ENCODE measurements at places on chromosomes 7 and 10.

- no peak overlapping the region for H3K27ac ChIP-seq
- no peak overlapping the region for H3K4me3 ChIP-seq
- H3K4me1 ChIP-seq, result no peaks in the 10 kb centered on the region
- DNase-seq, result no peak
These were observed 124.7 kb downstream of the WDR37 start for GRCh38 chr10:1180836-1181235.

DNA sequence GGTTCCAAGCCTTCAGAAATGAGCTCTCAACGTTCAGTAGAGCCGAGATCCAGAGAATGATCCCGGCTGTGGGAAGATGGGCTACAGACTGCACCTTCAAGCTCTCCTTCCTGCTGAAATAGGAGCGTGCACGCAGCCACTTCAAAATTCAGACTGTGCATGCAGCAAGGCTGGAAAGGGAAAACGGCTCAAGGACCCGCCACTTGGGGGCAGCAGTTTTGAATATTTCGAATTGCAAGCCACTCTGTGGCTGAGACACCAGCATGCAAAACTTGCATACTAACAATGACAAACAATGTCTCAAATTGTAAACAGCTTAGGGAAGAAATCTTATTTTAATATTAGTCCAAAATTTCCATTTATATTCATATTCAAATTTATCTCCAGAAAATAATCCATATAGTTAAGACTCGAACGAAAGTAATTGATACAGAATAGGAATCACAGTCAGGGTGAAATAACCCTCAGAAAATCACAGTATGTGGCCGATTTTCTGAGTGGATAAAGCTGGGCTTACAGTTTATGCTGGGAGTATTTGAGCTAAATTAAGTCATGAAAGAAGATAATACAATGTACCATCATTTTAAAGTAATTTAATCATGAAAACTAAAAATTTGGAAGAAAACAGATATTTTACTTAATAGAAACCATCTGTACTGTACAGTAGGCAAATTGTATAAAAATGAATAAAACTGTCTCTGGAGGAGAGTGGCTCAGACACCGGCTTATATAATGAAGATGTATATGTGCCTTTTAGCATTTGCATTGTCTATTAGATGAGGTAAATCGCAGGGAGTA, 137.9 kb upstream of the MKI67 start:
- H3K27ac ChIP-seq, result no peak overlapping the region
- no peaks in the 10 kb centered on the region for H3K4me1 ChIP-seq
- H3K4me3 ChIP-seq, result no peak overlapping the region
- no peaks in the 10 kb centered on the region for H3K36me3 ChIP-seq

- H3K27me3 ChIP-seq, result no peaks in the 10 kb centered on the region
- DNase-seq, result no peak
- H3K4me1 ChIP-seq, result no peaks in the 10 kb centered on the region
These were observed 567.6 kb downstream of the GRM8 start for GRCh38 chr7:126685018-126685573.

GRCh38 chr7:35909870-35910357, 109.1 kb downstream of the SEPTIN7 start:
- peaks cover 26% of the 10 kb centered on the region for H3K36me3 ChIP-seq
- H3K27me3 ChIP-seq, result no peaks in the 10 kb centered on the region
- peaks cover 2% of the 10 kb centered on the region for H3K4me1 ChIP-seq
- H3K27ac ChIP-seq, result no peak overlapping the region
- DNase-seq, result no peak

- no peaks in the 10 kb centered on the region for H3K27me3 ChIP-seq
- DNase-seq, result no peak
- no peak overlapping the region for H3K4me3 ChIP-seq
- H3K4me1 ChIP-seq, result no peaks in the 10 kb centered on the region
- H3K36me3 ChIP-seq, result no peaks in the 10 kb centered on the region
- H3K27ac ChIP-seq, result no peak overlapping the region
These were observed 14.2 kb upstream of the SLC18A3 start for GRCh38 chr10:49595713-49596492.

DNA sequence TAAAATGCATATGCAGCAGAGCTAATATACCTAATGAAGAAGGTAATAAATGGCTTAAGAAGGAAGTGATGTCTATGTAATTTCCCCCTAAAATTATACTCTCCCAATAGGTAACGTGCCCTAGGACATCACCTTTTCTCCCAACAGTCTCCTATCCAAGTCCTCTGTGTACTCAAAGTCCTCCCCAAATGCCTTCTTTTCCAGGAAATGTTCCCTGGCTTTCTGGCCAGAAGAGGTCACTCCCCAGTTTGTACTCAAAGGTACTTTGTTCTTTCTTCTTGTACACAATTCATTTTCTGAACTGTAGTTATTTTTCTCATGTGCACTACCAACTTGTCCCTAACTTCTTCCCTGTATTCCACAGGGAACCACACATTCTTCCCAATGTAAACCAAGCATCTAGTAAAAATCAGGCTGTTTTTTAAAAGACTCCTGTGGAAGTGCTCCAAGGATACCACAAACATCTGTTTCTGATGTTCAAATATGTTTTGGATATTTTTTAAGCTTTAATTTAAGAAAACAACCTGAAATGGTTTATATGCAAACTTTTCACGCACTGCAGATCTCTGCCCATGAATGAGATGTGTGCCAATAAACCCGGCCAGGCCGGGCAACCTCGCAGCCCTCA, 262.3 kb upstream of the KLF14 start:
- peaks cover 28% of the 10 kb centered on the region for H3K36me3 ChIP-seq
- H3K27me3 ChIP-seq, result no peaks in the 10 kb centered on the region
- H3K4me1 ChIP-seq, result peaks cover 80% of the 10 kb centered on the region
- H3K4me3 ChIP-seq, result peak overlapping the region; percentile 51
- peak overlapping the region; percentile 85 for H3K27ac ChIP-seq
- DNase-seq, result no peak

- no peak overlapping the region for H3K27ac ChIP-seq
- no peak for DNase-seq
- H3K36me3 ChIP-seq, result peaks cover 39% of the 10 kb centered on the region
- H3K4me3 ChIP-seq, result no peak overlapping the region
- H3K27me3 ChIP-seq, result no peaks in the 10 kb centered on the region
These were observed 71.7 kb downstream of the HYCC1 start for GRCh38 chr7:22942191-22942590.

- H3K27me3 ChIP-seq, result no peaks in the 10 kb centered on the region
- no peak for DNase-seq
- H3K36me3 ChIP-seq, result no peaks in the 10 kb centered on the region
- H3K4me1 ChIP-seq, result no peaks in the 10 kb centered on the region
- no peak overlapping the region for H3K4me3 ChIP-seq
These were observed 289.0 kb downstream of the GLRX3 start for GRCh38 chr10:130425169-130425568.

DNA sequence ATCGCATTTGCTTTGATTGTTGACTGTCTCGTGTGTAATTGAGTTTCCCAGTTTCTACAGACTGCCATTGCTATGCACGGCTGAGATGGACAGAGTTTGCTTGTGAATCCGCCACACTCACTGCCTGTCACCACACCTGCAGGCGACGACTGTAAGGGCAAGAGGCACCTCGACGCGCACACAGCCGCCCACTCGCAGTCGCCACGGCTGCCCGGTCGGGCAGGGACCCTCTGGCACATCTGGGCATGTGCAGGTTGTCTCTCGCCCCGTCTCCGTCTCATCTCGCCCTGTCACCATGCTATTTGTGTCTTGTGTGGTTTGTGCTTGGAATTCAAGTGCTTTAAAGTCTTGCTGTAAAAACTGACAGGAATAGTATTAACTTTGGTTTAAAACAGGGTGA, 17.5 kb downstream of the SUN1 start:
- no peak overlapping the region for H3K4me3 ChIP-seq
- no peak overlapping the region for H3K27ac ChIP-seq
- H3K27me3 ChIP-seq, result no peaks in the 10 kb centered on the region
- H3K36me3 ChIP-seq, result peaks cover 43% of the 10 kb centered on the region

DNA sequence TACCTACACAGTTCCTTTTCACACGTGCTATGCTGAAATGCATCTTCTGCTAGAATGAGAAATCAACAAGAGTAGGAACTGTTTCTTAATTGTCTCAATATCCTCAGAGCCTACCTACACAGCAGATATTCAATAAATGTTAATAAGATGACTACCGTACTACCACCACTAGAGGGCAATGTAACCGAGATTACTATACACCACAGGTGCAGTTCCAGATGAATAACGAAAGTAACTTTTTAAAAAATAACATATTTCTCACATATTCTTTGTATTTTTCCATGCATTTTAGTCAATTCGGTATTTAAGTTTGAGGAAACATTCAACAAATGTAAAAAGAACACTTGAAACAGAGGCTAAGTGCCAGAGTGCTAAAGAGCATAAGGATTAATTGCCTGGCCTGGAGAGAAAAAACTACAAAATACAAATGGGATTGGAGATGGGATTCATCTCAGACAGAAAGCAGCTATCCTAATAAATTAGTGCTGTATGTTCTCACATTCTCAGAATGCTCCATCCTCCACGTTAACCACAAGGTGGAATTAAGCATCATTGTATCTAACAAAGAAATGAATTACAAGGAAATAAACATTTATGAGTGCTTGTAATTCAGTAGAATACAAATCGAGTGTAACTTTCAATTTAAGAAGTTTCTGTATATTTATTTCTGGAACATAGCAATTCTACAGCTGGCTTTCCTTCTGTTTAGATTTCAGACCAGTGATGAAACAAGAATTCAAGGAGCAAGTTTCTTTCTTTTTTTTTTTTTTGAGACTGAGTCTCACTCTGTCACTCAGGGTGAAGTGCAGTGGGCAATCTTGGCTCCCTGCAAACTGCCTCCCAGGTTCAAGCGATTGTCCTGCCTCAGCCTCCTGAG, 20.3 kb upstream of the HECTD2 start:
- H3K4me1 ChIP-seq, result peaks cover 8% of the 10 kb centered on the region
- H3K4me3 ChIP-seq, result no peak overlapping the region
- peaks cover 26% of the 10 kb centered on the region for H3K27me3 ChIP-seq
- DNase-seq, result no peak

- DNase-seq, result no peak
- no peak overlapping the region for H3K27ac ChIP-seq
- H3K27me3 ChIP-seq, result peaks cover 13% of the 10 kb centered on the region
- H3K4me3 ChIP-seq, result no peak overlapping the region
- H3K4me1 ChIP-seq, result no peaks in the 10 kb centered on the region
These were observed 1.9 kb downstream of the SFTPD start for GRCh38 chr10:79947083-79947415.

GRCh38 chr10:96401036-96401435, 42.2 kb upstream of the OPALIN start:
- H3K36me3 ChIP-seq, result no peaks in the 10 kb centered on the region
- DNase-seq, result no peak
- no peak overlapping the region for H3K4me3 ChIP-seq
- no peaks in the 10 kb centered on the region for H3K4me1 ChIP-seq
- H3K27ac ChIP-seq, result no peak overlapping the region

DNA sequence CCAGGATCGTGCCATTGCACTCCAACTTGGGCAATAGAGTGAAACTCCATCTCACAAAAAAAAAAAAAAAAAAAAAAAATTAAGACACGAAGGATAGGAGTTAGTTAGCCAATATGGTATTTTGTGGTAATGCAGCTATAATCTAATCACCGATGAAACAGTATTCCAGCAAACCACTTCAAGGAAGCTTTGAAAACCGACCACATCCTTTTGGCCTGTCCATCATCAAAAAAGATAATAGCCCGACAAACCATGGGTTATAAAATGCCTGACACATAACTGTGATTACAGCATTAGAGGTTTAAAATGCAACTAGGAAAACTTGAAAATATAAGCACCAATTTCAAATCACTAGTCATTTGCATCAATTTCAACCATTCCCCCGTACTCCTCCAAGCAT, 728.6 kb upstream of the C7orf33 start:
- DNase-seq, result no peak
- H3K36me3 ChIP-seq, result no peaks in the 10 kb centered on the region
- H3K27me3 ChIP-seq, result no peaks in the 10 kb centered on the region

GRCh38 chr10:58742141-58742540, 229.5 kb downstream of the BICC1 start:
- no peak for DNase-seq
- H3K27ac ChIP-seq, result no peak overlapping the region
- H3K27me3 ChIP-seq, result no peaks in the 10 kb centered on the region
- no peaks in the 10 kb centered on the region for H3K36me3 ChIP-seq
- H3K4me1 ChIP-seq, result no peaks in the 10 kb centered on the region

DNA sequence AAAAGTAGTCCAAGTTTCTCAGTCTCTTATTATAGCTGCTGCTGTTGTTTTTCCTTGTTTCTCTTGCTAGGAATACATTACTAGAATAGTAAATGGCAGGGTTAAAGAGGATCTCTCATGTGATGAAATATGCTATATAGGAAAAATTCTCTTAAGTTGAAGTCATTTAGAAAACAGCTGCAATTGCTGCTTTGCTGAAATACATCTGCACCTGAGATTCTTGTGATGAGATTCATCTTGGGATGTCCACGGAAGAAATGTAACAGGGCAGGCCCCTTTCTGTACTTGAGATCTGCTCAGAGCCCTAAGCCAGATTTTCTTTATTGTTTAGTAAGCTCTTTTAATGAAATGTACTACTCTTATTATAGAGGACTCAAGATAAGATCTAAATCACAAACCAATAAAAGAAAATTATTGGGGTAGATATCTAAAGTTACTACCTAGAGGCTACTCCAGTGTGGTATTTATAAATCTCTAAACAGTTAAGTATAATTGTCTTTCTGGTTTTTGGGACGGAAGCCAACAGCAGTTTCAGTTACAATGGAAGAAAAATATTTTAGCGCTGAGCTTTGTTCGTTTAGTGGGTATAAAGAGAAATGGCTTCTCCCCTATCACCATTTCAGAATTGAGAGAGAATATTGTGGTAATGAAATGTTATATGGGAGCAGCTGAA, 701.5 kb downstream of the KCNMA1 start:
- H3K27ac ChIP-seq, result no peak overlapping the region
- no peaks in the 10 kb centered on the region for H3K27me3 ChIP-seq
- no peaks in the 10 kb centered on the region for H3K4me1 ChIP-seq
- no peak overlapping the region for H3K4me3 ChIP-seq
- no peaks in the 10 kb centered on the region for H3K36me3 ChIP-seq

- H3K27me3 ChIP-seq, result peaks cover 32% of the 10 kb centered on the region
- peak; percentile 68 for DNase-seq
- H3K36me3 ChIP-seq, result no peaks in the 10 kb centered on the region
- no peak overlapping the region for H3K27ac ChIP-seq
- peaks cover 7% of the 10 kb centered on the region for H3K4me1 ChIP-seq
- no peak overlapping the region for H3K4me3 ChIP-seq
These were observed 97.9 kb downstream of the WDR11 start for GRCh38 chr10:120948889-120949608.

DNA sequence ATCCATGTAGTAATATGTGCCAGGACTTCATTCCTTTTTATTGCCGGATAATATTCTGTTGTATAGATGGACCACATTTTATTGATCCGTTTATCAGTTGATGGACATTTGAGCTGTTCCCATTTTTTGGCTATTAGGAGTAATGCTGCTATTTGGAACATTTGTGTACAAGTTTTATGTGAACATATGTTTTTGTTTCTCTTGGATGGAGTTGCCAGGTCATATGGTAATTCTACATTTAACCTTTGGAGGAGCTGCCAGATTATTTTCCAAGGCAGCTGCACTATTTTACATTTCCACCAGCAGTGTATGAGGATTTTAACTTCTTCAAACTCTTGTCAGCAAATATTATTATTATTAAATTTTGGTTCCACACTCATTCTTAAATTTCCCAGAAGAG, 59.2 kb downstream of the C10orf90 start:
- H3K4me1 ChIP-seq, result no peaks in the 10 kb centered on the region
- no peaks in the 10 kb centered on the region for H3K36me3 ChIP-seq
- H3K27me3 ChIP-seq, result no peaks in the 10 kb centered on the region
- H3K4me3 ChIP-seq, result no peak overlapping the region
- no peak overlapping the region for H3K27ac ChIP-seq
